ENCODE measurements at places on chromosomes 3 and 15.

DNA sequence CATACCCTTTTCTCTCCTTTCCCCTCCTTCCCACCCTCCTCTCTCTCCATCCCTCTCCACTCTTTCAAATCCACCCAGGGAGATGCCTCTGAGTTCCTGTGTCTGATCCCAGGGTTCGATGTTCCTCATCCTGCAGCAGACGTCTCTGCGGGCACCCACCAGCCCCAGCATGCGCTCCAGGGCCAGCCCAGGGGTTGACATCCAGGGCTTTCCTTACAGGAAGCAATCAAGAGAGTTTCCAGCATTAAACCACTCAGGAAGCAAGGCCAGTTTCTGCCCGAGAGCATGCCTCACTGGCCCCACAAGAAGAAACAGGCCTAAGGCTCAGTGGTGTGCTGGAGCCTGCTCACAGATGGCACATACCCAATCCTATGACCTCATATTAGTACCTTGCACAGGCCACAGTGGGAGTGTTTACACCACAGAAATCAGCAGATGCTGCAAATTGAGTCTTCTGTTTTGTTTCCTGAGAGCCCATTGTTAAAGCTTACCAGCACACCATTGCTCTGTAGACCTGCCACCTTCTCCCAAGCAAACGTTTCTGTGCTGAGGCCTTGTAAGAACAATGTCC is 13.2 kb downstream of the SLC6A1 start:
- DNase-seq: no peak

DNA sequence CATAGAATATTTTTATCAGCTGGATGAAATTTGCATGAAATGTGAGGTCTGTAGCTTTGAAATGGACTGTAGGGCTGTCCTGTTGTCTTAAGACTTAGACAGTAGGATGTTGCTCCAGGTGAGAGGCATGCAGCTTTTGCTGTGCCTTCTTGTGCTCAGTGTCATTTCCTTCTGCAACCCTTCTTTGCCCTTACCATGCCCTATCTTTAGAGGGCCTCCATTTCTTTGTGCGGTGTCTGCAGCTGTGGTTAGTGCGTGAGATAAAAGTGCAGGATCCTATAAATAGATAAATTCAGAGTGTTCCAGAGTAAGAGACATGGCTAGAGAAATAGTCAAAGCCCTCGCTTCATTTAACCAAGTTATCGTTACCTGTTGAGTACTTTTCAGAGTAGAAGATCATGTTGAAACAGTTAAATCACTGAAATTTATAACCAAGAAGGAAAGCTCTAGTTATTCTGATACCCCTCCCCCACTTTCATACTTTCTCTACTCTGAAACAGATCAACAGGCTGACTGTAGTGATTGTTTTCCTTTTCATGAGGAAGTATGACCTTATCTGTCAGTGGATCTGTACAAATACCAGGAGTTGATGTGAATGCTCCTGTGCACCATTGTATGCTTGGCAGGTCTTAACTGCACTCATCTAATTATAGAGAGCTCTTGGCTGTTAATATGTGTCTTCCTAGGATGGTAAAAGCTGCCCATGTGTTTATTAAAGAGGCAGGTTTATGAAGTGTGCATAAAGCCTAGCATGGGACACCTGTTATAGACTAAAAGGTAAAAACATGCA is 18.2 kb downstream of the EIF3J start:
- DNase-seq: no peak

- DNase-seq: no peak
These were observed 22.6 kb upstream of the ANPEP start for GRCh38 chr15:89837134-89837829.

DNA sequence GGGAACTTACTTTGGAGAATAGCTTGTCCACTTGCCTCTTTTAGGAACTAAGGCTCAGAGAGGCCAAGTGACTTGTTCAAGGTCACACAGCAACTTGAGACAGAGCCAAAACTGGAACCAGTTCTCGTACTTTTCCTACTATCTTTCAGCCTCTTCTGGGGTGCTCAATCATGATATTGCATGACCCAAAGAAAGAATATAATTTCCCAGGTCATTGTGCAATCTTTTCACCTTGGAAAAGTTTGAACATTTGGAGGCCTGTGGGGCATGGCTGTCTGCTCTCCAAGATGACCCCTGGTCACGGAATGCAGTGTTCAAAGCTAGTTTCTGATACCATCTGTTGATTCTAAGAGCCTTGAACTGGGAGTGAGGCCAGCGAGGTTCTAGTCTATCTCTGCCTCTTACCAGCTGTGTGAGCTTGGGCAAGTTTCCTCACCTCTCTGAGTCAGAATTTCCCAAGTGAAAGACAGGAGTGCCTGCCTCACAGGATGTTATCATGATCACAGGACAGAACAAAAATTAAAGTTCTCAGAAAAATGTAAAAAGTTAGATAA is 89.7 kb downstream of the BDH1 start:
- no peak for DNase-seq

- no peak for DNase-seq
These were observed 208.6 kb downstream of the ZIC4 start for GRCh38 chr3:147197739-147198138.

DNA sequence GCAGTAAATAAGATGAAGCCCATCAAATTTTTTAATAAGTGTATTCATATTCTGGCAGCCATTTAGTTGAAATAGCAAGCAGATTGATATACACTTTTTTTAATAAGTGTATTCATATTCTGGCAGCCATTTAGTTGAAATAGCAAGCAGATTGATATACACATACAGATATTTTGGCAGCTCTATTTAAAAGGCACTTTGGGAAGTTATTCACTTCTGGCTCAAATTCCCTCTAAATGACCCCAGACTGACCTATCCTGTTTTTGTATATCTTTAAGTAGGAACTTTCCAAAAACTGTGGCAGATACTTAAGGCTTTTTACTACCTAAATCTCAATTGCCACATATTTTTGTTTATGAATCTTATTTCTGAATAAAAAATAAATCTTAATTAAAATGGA is 122.3 kb downstream of the PLD1 start:
- no peak for DNase-seq

- no peak for DNase-seq
These were observed 29.1 kb upstream of the IREB2 start for GRCh38 chr15:78408961-78409360.
